NCI-H2029 (cell line): ENCODE measurements at places on chromosomes 1 and 21.

DNA sequence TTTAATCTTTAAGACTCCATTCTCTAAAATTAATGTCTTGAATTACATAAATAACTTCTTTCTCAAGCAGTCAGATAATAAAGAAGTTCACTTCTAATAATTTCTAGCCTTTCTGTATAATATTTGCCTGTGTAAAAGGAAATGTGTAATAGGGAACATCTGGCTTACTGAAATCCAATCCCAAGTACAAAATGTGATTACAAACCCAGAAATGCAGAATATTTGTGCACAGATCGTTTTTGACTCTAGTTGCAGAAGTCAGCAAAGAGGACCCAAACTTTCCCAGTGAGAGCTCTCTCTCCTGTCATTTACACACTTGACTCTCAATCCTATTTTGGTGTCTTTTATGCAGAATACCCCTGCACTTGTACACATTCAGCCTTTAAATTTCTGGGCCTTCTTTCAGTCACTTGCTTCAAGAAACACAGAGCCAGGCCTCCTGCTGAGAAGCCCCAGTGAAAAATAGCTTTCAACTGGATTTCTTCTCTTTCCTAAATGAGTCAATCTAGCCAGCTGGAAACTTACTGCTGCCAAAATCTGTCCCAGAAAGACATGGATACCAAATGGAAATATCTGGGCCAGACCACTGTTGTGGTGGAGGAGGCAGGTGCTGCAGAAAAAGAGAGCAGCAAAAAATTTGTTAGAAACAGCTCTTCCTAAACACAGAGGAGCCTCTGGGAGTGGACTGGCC is 68.5 kb upstream of the ADAM30 start:
- DNase-seq: no peak

GRCh38 chr1:168623831-168624230 is 47.4 kb downstream of the XCL1 start:
- DNase-seq: no peak

- DNase-seq: no peak
These were observed 3.1 kb downstream of the RPS6KC1 start for GRCh38 chr1:213054142-213054541.

DNA sequence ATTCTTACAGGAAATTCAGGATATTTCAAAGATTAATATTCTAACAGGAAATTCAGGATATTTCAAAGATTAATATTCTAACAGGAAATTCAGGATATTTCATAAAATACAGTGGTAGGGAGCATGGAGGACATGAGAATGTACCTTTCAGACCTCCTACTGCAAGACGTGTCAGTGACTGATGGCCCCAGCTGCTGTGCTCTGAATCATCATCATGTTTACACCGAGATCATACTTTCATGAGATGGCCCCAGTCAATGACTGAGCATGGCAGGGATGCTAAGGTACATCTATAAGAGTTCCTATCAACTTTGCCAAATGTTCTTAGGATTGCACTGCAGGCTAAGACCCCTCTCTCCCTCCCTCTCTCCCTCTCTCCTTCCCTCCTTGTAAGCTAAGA is 69.0 kb downstream of the HFM1 start:
- DNase-seq: no peak

GRCh38 chr21:35783721-35784120 is 276.6 kb downstream of the SETD4 start:
- DNase-seq: no peak

GRCh38 chr1:3915551-3916121 is 15.6 kb upstream of the C1orf174 start:
- DNase-seq: no peak

- no peak for DNase-seq
These were observed 38.3 kb downstream of the ELK4 start for GRCh38 chr1:205593532-205593931.

DNA sequence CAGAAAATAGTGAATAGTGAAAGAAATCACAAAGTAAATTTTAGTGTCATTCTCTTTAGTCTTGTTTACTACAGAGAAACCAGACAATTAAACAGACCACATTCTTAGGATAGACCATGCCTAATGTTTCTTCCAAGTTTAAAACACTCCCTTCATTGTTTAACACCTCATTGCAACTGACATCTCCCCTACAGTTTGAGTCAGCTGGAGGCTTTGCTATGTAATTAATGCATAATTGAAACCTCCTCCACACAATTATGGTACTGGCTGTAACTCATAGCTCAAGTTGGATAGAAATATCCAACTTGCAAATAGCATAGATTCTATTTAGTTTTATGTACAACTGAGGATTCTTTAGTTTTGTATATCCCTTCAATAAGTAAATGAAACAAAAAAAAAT is 35.2 kb upstream of the B3GALT2 start:
- DNase-seq: no peak

DNA sequence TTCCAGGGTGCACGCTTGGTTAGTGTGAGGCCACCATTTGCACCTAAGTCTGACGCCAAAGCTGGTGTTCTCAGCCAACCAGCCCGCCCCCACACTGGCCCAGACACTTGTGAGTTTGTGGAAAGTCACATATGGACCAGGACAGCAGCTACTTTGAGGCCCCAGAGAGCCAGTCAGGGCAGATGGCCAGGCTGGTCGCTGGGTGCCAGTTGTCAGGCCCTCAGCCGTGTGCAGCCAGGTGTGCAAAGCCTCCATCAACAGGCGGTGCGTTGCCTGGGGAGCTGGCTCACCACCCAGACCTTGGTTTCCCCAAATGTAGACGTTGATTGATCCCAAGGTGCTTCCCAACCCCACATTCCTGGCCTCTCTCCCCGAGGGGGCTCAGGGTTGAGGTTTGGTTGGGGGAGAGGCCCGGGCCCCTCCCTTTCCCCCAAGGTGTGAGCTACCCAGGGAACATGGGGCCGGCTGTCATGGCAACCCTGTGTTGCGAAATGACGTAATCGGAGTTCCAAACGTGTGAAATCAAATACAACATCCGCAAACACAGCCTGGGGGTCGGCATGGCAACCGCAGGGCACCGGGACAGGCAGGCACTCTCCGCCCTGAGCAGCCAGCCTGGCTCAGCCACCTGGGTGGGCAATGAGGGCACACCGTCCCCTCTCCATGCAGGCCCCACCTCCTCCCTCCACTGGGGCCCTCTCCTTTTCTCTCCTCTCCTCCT is 42.2 kb upstream of the WNT4 start:
- DNase-seq: peak; percentile 89

DNA sequence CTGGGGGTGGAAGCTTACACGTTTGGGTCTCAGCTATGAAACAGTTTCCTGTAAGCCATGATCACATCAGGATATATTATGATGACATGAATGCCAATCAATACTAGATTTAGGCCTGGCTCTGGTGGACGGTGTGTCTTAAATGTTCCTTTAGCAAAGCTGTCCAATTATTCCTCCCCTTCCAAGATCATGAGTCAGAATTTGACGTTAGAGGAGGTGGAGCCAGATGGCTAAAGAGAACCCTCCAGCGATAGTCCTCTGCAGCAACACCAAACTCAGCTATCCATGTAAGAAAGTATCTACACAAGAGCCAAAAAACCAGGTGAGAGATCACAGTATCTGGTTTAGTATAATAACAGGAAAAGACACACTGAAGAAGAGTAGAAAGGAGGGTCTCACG is 47.8 kb downstream of the PACC1 start:
- DNase-seq: no peak

GRCh38 chr1:4394366-4394765 is 260.0 kb upstream of the AJAP1 start:
- no peak for DNase-seq

DNA sequence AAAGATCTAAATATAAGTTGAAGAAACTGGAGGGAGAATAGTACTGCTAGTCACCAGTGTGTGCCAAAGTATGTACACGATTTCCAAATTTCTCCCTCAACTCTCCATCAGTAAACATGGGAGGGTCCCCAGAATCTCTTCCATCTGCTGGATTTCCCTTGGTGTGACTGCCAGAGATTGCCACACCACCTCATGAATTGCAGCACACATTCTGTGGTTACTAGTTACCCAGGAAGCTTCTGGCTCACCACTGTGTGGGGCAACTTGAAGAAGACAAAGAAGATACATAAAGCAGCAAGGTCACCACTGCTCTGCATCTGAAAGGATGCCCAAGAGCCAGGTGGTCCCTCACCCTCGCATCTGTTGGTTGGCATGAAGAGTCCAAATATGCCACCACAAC is 191.7 kb upstream of the ESRRG start:
- DNase-seq: no peak

GRCh38 chr1:67192902-67193301 is 26.6 kb downstream of the IL23R start:
- DNase-seq: no peak
